ENCODE measurements at places on chromosomes 4 and X.

GRCh38 chr4:100728861-100729260 is 211.0 kb upstream of the EMCN start:
- DNase-seq = no peak

DNA sequence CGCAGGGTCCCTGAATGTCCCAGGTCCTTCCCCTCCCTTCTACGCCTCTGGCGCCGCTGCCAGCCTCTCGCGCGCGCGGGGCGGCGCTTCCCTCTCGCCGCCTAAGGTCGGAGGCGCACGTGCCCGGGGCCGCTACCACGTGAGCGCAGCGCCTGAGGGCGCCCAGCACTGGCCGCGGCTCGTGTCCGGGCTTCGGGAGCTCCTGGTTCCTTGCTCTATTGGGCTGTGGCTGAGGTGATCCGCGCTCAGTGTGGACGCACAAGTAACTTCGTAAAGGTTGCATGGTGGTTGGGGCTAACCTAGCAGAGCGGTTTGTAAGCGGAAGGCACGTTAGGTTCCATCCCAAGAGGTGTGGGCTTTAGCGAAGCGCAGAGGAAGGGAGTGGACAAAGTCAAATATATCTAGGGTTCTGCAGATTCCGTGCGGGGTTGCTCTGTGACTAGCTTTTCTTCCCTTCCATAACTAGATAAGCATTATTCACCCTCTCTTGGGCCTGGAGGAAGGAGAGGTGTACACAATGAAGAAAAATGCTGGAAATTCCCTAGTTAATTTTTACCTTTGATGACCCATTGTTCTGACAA is 1.8 kb downstream of the TLL1 start:
- DNase-seq = peak; percentile 18

GRCh38 chr4:13920111-13920875 is 292.8 kb upstream of the BOD1L1 start:
- DNase-seq = no peak

DNA sequence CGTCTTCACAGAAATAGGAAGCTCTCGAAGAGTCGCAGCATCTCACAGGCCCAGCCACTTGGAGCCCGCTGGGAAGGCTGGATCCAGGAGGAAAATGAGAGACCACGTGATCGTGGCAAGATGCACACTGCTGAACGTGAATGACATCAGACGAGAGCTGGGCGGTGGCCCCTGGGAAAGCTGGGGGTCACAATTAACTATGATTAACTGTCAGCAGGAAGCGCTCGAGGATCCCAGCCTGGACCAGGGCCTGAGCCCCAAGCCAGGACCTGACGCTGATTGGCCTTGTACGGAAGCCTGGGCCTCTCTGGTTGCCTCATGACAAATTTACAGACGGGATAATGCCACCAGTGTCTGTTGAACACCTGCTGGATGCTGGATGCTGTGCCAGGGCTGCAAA is 321.4 kb downstream of the EVC2 start:
- DNase-seq = no peak

GRCh38 chr4:82809619-82810018 is 11.0 kb upstream of the SCD5 start:
- no peak for DNase-seq

DNA sequence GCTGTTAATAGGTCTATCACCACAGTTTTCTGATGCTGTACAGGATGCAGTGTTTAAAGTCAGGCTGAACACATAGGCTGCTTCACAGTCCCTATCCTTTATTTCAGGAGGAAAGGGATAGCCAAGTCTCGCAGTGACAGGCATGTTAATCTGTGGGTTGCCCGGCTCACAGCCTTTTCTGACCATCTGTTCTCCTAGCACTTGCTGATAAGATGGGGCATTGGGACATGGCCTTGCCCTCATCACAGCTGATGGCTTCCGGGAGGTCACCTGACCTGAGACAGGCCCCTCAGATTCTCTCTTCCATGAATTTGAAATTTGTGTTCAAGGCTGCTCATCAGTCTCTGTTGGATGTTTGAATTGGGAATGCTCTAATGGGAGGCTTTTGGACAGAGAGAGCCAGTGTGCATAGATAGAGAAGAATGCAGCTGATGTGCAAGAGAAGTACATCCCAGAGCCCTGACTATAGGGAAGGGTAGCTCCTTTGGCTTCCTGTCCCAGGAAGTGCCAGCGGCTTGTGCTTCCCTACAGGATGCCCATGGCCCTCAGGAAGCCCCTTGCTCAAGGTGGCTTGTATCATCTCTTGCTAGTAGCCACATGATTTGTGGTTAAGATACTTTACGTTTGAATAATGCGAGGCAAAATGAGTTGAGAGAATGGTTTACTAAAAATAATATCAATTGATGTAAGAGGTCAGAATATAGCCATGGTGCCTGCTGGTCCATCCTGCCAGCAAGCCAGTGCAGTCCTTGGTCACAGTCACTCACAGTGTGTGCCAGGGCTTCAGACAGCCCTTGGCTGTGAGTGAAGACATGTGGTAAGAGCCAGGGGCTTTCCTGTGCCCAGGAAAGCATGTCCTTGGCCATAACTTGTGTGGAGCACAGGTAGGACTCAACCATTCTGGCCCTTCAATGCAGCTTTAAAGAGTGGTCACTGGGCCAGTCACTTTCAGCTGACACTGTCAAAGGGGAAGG is 88.6 kb downstream of the TSPAN7 start:
- DNase-seq = no peak

DNA sequence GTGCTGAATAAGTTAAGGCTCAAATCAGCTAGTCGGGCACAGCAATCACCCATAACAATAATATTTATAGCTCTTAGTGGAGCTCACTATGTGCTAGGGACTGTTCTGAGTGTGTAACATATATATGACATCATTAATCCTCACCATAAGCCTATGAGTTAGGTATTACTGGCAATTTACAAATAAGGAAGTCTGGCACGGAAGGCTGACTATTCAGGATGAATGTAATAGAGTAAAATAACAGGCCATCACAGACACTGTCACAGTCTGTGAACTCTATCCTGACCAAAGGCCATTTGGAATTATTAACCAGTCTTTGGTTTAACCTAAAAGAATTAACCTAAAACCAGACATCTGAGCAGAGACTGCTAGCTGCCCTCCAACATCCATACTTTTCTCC is 119.3 kb downstream of the C4orf51 start:
- DNase-seq = no peak

GRCh38 chrX:153831429-153832150 is 1.2 kb upstream of the PDZD4 start:
- DNase-seq = no peak

DNA sequence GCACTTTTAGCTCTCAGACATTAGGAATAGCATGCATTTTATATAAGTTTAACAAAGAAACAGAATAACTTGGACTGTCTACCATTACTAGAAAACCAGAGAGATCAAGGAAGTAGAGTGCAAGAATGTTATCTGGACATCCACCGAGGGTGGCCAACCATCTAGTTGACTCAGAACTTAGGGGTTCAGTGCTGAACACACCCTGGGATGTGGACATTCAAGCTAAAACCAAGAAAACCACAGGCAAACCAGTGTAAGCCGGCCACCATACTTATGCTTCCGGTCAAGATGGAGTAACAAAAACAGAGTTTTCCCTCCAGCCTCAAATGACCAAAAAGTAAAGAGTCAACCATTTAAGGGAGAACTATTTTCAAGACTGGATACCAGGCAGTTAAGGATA is 181.4 kb upstream of the MXRA5 start:
- no peak for DNase-seq

- DNase-seq = no peak
Observed at GRCh38 chr4:36099509-36099908, 144.8 kb downstream of the ARAP2 start.

DNA sequence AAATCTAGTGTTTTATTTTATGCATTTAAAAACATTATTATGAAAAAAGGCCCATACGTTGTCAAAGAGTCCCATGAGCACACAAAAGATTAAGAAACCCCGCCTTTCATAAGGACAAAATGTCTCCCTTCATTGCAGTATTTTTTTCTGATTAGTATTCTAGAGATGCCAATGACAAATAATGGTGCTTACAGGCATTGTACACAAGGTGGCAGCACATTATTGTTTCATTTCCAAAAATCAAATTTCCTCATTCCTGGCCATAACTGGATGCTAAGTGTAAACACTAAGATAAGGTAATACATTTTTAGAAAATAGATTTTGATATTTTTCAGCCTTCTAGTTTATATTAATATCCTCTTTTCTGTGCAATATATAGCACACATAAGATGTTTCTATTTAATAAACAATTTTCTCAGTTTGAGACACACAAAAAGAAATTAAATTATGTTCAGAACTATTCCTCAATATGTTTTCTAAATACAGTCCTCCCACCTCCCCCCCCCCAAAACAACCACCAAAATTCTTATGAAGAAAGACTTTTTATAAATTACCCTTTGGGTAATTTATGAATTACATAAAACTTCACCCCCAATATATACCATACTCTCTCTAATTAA is 47.7 kb downstream of the TIGD2 start:
- DNase-seq = peak; percentile 21

DNA sequence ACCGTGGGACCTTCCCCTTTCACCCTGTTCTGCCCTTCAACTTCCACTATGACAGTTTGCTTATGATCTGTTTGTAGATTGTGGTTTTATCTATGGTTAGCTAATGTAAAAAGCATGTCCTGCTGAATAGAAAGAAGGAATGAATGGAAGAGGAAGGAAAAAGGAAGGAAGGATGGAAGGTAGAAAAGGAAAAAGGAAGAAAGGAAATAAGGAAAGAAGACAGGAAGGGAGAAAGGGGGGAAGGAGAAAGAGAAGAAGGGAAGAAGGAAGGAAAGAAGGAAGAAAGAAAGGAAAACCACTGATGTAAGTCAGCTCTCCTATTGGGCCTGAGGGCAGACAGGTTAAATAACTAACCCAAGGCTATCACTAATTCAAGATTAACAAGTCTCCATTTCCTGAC is 319.1 kb upstream of the KLF3 start:
- no peak for DNase-seq

- DNase-seq = no peak
Observed at GRCh38 chr4:28842271-28842670, 1877.9 kb upstream of the PCDH7 start.

- no peak for DNase-seq
Observed at GRCh38 chr4:143188136-143189088, 3.7 kb downstream of the USP38 start.

- no peak for DNase-seq
Observed at GRCh38 chr4:109690690-109691410, 12.4 kb downstream of the CASP6 start.

- no peak for DNase-seq
Observed at GRCh38 chr4:124343661-124344171, 368.8 kb downstream of the ANKRD50 start.

DNA sequence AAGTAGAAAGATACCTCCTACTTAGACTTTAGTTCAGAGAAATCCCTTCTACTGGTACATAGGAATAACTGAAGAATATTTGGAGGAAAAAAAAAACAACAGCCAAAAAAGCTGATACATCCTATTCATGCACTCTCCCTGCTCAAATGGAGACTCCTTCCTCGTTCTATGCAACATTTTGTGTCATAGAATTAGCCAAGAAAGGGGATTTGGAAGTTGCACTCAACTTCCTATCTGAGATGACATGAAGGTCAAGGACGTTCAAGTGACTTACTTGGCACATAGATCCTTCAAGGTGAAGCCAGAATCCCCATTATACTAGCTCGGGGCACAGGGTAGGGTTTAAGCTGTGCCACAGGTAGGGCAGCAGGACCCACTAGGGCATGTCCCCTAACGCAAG is 56.2 kb upstream of the S100G start:
- DNase-seq = no peak

GRCh38 chrX:11754958-11755645 is 2.9 kb upstream of the MSL3 start:
- no peak for DNase-seq

GRCh38 chr4:14465507-14465906 is 536.8 kb upstream of the CPEB2 start:
- no peak for DNase-seq

- DNase-seq = no peak
Observed at GRCh38 chr4:168188754-168189153, 96.4 kb downstream of the ANXA10 start.

- no peak for DNase-seq
Observed at GRCh38 chr4:4247696-4248028, 361 bp downstream of the TMEM128 start.

GRCh38 chr4:148067301-148067916 is 335.5 kb downstream of the ARHGAP10 start:
- DNase-seq = peak; percentile 11

- no peak for DNase-seq
Observed at GRCh38 chr4:104743215-104743653, 248.5 kb upstream of the CXXC4 start.

GRCh38 chrX:115134382-115134781 is 54.8 kb upstream of the RBMXL3 start:
- peak; percentile 17 for DNase-seq

DNA sequence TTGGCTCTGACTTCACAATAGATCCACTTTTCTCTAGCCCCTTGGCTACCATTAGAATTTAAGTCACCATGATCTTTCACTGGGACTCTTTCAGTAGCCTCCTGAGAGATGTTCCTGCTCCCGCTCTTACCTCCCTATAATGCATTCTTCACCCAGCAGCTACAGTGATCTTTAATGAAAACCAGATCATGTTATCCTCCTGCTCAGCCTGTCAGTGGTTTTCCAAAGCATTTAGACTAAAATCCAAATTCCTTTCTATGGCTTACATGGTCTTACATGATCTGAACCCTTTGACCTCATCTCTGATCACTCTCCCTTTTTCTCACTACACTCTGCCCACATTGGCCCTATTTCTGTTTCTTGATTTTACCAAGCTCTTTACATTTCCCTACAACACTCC is 18.3 kb upstream of the RPS6KA3 start:
- DNase-seq = no peak

GRCh38 chr4:139581096-139581495 is 25.1 kb upstream of the SETD7 start:
- DNase-seq = no peak

DNA sequence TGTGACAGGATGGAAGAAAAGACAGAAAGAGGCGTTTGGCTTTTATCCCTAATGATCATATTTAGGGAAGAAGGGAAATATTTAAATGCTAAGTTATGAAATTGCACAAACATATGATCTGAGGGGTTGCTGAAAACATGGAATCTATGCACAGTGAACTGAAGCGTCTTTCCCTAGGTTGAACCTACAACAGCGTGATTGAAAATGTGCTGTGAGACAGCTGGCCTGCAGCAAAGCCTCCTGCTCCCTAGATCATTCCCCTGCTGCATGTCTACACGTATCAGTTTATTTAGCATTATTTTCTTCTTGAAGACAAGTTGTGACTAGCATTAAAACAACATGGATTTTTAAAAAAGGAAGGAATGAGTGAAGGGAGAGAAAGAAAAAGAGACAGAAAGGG is 272.5 kb upstream of the TRAM1L1 start:
- peak; percentile 18 for DNase-seq

DNA sequence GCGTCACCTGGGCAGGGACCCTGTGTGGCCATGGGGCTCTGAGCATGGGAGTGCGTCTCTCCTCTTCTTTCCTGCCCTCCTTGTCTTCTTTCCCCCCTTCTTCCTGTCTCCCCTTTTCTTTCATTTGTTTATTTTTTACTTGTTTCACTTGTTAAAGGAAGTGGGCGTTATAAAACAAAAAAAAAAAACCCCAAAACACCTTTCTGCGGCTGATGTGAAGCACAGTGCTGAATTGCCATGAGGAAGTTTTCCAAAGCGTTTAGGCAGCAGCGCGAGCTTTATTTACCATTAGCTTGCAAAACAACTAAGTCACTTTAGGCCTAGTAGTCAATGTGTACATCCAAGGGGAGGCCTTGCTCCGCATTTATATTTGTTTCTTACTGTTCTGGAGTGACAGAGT is 57.0 kb downstream of the NOP14 start:
- no peak for DNase-seq

All from lung (tissue), 17 donors.